ENCODE measurements at places on chromosomes 2 and 18.

GRCh38 chr2:128640166-128640844 is 321.6 kb upstream of the HS6ST1 start:
- no peak for DNase-seq

- DNase-seq: no peak
Observed at GRCh38 chr18:63112706-63113105, 206.9 kb downstream of the BCL2 start.

DNA sequence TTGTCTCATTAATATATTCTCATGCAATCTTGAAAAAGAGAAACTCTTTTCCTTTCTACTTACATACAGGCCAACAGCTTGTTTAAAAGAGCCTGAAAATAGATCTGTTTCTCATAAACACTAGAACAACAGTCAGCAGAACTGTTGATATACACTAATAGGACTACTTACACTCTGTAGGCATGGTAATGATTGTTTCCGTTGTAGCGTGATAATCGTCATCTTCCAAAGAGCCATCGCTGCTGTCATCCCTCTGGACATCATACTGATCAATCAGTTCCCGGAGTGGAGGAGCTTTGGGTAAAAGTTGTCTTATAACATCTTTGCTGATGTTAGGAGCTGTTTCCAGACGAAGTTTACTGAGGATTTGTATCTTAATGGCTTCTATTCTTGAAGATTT is 476 bp downstream of the MSTN start:
- DNase-seq: no peak

DNA sequence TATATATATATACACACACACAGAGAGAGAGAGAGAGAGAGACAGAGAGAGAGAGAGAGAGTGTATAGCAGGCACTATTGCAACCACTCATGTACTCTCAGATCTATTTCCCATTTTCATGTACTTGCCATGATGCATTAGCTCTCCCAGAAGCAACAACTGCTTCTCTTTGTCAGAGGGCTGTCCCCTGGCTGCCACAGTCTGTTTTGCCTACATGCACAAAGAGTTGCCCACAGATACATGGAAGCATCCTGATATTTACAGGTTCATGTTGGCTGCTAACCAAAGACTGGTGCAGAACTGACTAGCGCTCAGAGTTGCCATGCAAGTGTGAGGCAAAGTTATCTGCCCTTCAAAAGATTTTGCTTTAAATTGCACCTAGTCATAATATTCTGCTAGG is 469.3 kb upstream of the ZNF804A start:
- DNase-seq: no peak

- DNase-seq: no peak
Observed at GRCh38 chr2:229475778-229476177, 204.7 kb upstream of the PID1 start.

- DNase-seq: no peak
Observed at GRCh38 chr18:3491981-3492555, 42.1 kb downstream of the TGIF1 start.

- DNase-seq: no peak
Observed at GRCh38 chr2:104702031-104702850, 151.7 kb upstream of the POU3F3 start.

- DNase-seq: no peak
Observed at GRCh38 chr2:13745330-13745729, 887.2 kb upstream of the LRATD1 start.

DNA sequence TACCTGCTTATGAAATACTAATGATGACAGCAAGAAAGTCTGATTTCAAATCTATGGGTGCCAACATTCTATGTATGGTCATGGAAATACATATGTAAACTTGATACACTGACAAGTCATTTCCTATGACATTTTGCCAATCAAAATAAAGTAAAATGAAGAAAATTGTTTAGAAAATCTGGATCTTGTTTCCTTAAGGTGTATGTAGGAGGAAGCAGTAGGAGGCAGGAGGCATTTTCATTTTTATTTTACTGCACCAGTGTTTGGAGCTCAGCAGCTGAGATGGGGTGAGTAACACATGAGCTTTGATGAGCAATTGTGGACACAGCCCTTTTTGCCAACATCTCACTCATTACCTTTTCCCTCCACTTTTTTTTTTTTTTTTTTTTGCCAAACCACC is 167.0 kb downstream of the AFF3 start:
- DNase-seq: no peak

GRCh38 chr2:72131916-72132841 is 15.5 kb downstream of the CYP26B1 start:
- no peak for DNase-seq

DNA sequence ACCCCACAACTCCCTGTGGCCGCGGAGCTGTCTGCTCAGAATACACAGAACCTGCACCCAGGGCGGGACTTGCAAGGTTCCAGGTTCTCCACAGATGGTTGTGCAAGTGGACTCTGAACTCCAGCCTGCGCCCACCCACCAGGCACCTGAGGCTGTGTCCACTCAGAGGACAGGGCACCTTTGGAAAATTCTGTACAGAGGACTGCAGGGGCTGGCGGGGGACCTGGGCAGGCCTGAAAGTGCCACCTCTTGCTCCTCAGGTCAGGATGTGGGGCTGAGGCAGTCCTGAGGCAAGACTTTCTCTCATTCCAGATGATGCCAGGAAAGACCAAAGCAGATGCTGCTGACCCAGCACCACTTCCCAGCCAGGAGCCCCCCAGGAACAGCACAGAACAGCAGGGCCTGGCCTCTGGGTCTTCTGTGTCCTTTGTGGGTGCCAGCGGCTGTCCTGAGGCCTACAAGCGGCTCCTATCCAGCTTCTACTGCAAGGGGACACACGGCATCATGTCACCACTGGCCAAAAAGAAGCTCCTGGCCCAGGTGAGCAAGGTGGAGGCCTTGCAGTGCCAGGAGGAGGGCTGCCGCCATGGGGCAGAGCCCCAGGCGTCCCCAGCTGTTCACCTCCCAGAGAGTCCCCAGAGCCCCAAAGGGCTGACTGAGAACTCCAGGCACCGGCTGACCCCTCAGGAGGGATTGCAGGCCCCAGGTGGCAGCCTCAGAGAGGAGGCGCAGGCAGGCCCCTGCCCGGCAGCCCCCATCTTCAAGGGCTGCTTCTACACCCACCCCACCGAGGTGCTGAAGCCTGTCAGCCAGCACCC is 14.4 kb downstream of the ARID5A start:
- DNase-seq: no peak

DNA sequence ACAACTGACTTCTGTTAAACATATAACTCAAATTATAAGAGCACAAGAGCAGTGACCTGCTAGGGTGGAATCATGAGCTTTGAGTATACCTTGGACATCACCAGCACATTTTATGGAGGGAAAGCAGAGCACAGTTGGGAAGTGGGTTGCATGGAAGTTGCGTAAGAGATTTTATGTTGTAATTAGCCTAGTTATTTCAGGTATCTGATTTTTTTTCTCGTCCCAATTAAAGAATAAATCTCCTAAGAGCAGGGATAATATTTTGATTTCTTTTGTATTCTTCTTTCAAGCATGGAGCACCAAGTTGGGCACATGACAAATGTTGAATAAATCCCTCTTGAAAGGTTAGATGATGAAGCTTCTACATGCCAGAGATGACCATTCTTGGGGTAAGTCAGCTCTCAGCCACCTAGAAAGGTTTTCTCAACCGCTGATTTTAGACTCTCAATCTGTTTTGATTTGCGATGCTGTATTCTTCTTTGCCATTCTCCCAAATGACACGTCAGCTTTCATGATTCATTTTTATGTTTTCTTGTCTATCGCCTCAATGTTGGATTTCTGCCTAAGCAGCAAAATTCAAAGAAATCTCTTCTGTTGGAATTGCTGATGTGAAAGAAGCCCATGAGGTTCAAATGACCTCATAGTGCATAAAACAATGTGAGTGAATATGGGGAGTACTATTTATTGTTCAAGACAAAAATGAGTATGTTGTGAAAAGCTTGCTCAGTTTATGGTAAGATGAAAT is 15.3 kb upstream of the FN1 start:
- no peak for DNase-seq

GRCh38 chr18:78769502-78770105 is 210.0 kb upstream of the SALL3 start:
- no peak for DNase-seq
